Hepatocyte (in vitro differentiated cells): ENCODE measurements at places on chromosomes 12 and 14.

GRCh38 chr12:25051656-25052195, 102.8 kb upstream of the BCAT1 start:
- no peak for DNase-seq

GRCh38 chr12:132921685-132922084, 34.3 kb upstream of the CHFR start:
- DNase-seq, result no peak

GRCh38 chr14:67738740-67739504, 37.2 kb downstream of the RDH12 start:
- peak; percentile 68 for DNase-seq

GRCh38 chr14:71942904-71943694, 10.9 kb downstream of the RGS6 start:
- no peak for DNase-seq

DNA sequence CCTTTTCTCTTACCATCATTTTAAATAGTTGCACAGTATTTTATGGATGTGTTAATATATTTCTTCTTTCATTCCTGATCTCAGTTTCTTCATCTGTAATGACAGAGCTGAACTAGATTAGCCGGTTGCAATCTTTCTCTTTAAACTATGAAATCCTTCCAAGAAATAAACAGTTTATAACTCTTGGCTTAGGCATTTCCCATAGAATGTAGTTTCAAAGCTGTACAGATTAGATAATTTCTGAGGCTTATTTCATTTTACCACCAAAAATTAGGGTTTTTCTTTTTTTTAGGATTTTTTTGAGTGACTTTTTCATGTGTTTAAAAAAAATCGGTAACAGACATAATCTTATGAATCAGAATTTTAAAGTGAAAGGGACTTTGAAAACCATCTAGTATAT, 144.0 kb downstream of the RAD51B start:
- no peak for DNase-seq
